GF-D8 (cell line): ENCODE measurements at places on chromosomes 5 and 9.

GRCh38 chr5:122195802-122196394 lies 66.6 kb downstream of the ZNF474 start:
- no peak for DNase-seq

DNA sequence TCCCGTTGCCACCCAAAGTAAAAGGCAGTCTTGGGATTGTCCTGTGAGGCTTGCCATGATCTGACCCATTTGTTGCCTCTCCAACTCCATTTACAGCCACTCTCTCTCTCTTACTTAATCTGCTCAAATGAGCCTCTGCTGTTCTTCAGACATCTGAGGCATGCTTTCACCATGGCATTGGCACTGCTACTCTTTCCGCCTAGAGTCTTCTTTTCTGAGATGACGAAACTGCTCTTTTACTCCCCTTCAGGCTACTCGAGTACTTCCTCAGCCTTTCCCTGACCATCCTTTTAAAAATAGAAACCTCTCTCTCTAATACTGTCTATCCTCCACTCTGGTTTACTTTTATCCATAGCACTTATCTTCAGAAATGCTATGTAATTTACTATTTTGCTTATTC lies 9.0 kb downstream of the FOCAD start:
- peak; percentile 25 for DNase-seq

DNA sequence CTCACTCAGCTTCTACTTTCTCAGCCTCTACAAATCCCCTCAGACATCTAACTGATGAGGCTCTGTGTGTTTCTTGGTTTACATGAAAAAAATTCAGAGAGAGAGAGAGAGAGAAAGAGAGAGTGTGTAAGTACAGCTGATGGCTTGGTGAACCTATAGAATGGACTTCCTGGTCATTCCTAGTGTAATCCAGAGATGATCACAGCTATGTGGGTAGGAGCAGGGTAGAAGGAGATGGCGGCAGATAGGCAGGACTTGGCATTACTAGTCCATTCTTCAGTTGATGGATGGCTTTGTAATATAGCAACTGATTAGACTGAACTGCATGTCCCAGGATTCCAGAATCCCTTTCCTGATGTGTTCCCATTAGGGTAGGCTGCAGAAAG lies 429.3 kb upstream of the CLINT1 start:
- no peak for DNase-seq

DNA sequence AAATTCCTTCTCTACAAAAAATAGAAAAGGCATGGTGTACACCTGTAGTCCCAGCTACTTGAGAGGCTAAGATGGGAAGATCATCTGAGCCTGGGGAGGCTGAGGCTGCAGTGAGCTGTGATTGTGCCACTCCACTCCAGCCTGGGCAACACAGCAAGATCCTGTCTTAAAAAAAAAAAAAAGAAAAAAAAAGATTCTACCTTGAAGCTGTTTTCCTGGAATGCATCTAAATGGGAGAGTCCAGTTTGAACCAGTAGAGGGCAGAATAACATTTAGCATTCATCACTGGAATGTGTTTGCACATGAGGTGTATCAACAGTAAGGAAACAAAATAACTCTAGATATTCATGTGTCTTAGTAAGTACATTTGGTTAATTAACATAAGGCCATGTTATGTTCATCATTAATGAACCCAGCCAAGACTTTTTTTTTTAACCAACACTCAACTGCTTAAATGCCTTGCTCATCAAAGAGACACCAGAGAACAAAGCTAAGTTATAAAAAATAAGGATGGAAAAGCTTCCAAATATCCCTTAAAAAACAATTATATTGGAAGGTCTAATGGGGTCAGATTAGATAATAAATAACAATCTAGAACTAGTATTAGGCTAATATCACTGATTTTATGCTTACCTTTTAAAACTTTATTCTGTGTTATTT lies 16.1 kb downstream of the IFNE start:
- no peak for DNase-seq
